ENCODE measurements at places on chromosomes 16 and 17. TPM values are rescaled to one million over a fixed set of nuclear protein-coding genes. Genes with fewer than 3 reads are reported as not detected.
A peak's percentile ranks its signal among the peaks of the same experiment; 100 is the strongest.

The EXOC3L1 gene
- total RNA-seq, result 0.16 TPM

The TEX19 gene
- total RNA-seq, result not detected

DNA sequence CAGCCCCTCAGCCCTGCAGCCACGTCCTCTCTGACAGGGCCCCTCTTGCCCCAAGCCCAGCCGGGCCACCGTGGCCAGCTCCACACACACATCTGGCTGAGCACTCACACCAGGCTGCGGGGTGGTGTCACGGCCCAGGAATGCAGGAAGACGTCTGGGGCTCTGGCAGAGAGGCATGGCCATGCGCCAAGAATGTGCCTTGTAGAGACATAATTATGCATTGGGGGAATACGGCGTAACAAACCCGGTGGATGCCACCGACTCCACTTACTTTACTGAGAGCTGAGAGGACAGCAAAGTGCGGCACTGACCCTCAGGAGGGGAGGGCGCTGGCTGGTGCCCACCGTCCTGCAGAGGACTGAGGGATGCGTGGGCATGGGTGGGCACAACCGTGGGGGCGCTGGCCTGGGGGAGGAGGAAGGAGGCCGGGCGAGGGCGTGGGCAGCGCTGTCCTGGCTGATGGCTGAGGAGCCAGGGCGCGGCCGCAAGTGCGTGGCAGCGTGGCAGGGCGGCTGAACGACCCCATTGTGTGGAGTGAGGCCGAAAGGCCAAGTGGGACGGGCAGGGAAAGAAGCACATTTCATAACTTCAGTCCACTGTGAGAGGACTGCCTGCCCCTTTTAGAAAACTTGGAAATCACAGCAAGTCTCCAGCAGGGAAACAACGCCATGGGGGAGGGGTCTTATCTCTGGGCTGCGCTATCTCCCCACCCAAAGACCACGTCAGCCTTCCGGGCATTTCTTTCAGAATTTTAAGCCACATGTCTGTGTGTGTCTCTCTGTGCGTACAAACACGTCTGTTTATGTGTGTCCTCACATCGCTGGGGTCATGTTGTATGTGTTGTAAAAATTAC lies 30.6 kb downstream of the METRNL start:
- DNase-seq, result no peak

GRCh38 chr17:7579001-7579833 lies at the start of gene CD68:
CD68 (plus strand) TSS chr17:7579638; CDS start chr17:7579678, 40 bp downstream.
- DNase-seq, result peak; percentile 86

- DNase-seq, result peak; percentile 85
Measured at GRCh38 chr17:82300707-82301270, 16.6 kb downstream of the CD7 start.

The ABCA8 gene
- not detected for total RNA-seq

The SLC5A10 gene
- not detected for total RNA-seq

GRCh38 chr17:76710863-76711611 lies at the start of gene MXRA7:
MXRA7 (minus strand) TSS chr17:76710965; CDS start chr17:76710946, 19 bp downstream.
- peak; percentile 81 for DNase-seq

The SPNS3 gene
- total RNA-seq, result 6.4 TPM

Data from activated CD4-positive, alpha-beta T cell treated with anti-CD3 and anti-CD28 coated beads for 36 hours (primary cell).